ENCODE measurements at places on chromosomes 16 and 17. TPM values are rescaled to one million over a fixed set of nuclear protein-coding genes. Genes with fewer than 3 reads are reported as not detected.
A peak's percentile ranks its signal among the peaks of the same experiment; 100 is the strongest.

RSKR gene
- 12.2 TPM for total RNA-seq

CRHR1 gene
- 0.14 TPM for total RNA-seq

KRTAP2-1 gene
- total RNA-seq: not detected

SSTR5 gene
- 0.21 TPM for total RNA-seq

CFAP52 gene
- total RNA-seq: not detected

KRT33A gene
- not detected for total RNA-seq

TM4SF5 gene
- total RNA-seq: not detected

PRMT7 gene
- 56.5 TPM for total RNA-seq

GNG13 gene
- not detected for total RNA-seq

- DNase-seq: no peak
These were observed 509 bp upstream of the ATP2C2 start for GRCh38 chr16:84367750-84368307.

GRCh38 chr17:17726458-17727060 is 45.3 kb downstream of the RAI1 start:
- DNase-seq: no peak

DNA sequence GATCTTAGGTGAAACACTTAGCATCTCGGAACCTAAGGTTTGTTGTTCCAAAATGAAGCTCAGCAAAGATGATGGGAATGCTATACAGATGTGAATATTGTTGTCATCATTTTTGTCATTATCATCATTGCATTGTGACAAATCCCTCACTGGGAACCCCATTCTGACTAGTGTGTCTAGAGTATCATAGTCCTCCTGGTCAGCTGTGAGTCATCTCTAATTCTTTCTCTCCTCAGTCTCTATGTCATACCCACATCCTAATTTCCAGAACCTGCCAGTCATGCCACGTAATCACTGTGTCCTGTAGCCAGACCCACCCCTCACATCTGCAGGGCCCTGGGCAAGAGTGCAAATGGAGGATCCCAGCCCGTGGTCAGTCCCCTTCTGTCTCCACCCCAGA is 60.5 kb upstream of the CLEC3A start:
- DNase-seq: no peak

- no peak for DNase-seq
These were observed 641.3 kb downstream of the KCNJ2 start for GRCh38 chr17:70810609-70811008.

GRCh38 chr16:54928411-54929089 is 2.1 kb upstream of the IRX5 start:
- DNase-seq: peak; percentile 58

DNA sequence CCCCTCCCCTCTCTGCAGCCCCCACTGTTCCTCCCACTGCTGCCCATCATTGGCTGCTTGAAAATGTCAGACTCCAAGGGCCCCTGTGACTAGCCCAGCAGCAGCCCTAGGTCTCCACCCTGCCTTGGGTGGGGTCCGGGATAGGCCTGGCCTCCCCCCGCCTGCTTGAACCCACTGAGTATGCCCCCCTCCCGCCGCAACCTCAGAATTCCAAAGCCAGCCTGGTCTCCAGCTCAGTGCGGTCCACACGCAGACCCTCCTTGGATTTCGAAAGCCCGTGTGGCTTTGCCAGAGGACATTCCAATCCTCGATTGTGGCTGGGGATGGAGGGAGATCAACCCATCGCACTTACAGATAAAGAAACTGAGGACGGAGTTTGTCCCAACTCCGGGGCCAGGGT is 6.4 kb downstream of the DPEP1 start:
- DNase-seq: peak; percentile 73

DNA sequence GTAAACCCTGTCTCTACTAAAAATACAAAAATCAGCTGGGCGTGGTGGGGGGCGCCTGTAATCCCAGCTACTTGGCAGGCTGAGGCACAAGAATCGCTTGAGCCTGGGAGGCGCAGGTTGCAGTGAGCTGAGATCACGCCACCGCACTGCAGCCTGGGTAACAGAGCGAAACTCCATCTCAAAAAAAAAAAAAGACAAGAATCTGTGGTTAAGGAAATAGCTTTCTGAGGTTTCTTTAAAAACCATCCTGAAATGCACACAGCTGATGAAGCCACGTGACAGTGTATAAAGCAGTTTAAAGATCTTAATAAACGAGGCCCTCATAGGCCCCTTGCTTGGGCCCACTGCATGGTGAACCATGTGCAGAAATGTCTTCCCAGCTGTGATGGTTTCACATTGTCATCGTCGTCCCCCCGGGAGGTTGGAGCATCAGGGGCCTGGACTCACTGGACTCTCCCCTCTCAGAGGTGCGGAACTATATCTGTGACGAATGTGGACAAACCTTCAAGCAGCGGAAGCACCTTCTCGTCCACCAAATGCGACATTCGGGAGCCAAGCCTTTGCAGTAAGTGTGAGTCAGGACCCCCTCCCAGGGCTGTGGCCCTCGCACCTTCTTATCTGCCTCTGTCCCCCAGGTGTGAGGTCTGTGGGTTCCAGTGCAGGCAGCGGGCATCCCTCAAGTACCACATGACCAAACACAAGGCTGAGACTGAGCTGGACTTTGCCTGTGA is 16.2 kb downstream of the ZNF276 start:
- no peak for DNase-seq

- no peak for DNase-seq
These were observed 351.7 kb upstream of the TNRC6C start for GRCh38 chr17:77606865-77607210.

DNA sequence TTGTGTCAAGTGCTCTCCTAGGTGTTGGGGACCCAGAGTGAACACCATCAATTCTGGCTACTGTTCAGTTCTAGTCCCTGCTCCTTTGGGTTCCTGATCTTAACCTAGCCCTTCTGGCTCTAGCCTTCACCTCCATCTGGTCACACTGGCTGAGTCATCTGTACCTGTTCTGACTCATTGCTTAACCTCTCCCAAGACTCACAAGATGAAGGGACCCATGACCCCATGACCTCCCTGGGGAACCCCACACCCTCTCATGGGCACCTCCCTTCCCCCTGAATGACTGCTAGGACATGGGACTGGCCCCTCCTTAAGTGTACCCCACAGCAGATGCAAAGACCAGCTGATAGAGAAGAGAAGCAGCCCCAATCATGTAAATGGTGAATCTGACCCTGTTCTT is 345.8 kb upstream of the CDH5 start:
- DNase-seq: no peak

DNA sequence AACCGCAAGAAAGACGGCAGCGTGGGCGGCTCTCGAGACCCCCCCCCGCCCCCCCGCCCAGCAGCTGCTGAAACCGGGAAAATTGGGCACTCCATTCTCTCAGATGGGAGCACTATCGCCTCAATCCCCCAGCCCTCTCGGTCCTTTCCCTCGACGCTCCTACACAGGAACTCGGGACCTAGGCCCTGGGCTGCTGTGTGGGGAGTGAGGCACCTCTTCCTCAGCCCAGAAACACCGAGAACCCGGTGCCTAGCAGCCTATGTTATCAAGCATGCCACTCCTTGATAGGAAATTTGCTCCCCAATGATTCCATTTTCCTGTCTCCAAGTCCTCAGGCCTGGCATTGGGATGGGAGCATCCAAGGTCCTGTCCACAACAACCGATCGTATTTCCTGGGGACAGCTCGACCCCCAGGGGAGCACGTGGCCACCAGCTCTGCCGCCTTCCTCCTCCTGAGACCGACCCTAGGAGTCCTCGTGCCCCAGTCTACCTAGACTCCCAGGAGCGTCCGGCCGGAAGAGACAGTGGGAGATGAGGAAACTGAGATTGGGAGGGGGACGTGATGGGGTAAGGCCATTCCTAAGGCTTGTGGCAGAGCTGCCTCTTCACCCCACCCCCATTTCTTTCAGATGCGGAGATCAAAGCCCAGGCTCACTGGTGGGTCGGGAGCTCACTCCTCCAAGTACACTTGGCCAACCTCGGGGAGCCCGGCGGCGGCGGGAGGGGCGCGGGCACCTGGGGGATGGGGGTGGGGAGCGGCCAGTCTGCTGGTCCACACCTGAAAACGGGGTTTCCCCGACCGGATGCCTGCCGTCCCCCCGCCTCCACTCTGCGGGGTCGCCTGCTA is 17.5 kb upstream of the CBX8 start:
- DNase-seq: peak; percentile 84

- no peak for DNase-seq
These were observed 41.8 kb upstream of the ARL4D start for GRCh38 chr17:43356999-43357398.

- no peak for DNase-seq
These were observed 86.5 kb upstream of the LHX1 start for GRCh38 chr17:36850790-36851189.

- peak; percentile 96 for DNase-seq
These were observed at the start of gene MT1F for GRCh38 chr16:56657555-56658326. MT1F (plus strand) TSS chr16:56657959; CDS start chr16:56658059, 100 bp downstream.

DNA sequence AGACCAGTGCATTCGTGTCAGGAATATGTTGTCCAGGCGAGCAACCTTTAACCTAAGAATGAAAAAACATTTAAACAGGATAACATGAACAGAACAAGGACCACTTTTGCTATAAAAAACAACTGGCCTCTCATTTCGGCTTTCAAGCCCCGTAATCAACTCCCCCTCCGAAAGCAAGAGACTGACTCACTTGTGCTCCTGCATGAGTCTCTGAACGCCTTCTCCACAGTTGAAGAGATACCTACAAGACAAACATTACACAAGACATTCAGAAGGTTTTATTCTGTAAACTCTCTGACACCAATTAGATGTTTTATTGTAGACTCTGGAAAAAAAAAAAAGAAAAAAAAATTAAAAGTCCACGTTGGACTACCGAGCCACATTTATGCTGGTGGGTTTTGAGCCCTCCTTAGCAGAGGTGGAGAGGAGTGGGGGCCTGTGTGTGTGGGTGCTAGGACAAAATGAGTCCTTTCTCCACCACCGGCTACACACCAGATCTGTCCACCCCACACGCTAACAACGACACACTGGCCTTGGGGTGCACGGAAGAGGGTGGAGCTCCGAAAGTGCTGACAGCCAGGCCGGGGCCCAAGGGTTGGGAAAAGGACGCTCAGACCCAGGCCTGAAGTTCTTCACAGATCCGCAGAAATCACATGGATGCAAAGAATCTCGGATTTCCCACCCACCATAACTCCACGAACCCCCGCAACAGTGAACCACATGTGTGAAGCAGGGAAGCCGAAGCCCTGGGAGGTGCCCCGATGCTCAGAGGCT is 759 bp downstream of the ELAC2 start:
- no peak for DNase-seq

GRCh38 chr16:78106686-78107085 is 7.2 kb downstream of the WWOX start:
- DNase-seq: no peak

- DNase-seq: no peak
These were observed 12.7 kb upstream of the HERPUD1 start for GRCh38 chr16:56919099-56919800.

DNA sequence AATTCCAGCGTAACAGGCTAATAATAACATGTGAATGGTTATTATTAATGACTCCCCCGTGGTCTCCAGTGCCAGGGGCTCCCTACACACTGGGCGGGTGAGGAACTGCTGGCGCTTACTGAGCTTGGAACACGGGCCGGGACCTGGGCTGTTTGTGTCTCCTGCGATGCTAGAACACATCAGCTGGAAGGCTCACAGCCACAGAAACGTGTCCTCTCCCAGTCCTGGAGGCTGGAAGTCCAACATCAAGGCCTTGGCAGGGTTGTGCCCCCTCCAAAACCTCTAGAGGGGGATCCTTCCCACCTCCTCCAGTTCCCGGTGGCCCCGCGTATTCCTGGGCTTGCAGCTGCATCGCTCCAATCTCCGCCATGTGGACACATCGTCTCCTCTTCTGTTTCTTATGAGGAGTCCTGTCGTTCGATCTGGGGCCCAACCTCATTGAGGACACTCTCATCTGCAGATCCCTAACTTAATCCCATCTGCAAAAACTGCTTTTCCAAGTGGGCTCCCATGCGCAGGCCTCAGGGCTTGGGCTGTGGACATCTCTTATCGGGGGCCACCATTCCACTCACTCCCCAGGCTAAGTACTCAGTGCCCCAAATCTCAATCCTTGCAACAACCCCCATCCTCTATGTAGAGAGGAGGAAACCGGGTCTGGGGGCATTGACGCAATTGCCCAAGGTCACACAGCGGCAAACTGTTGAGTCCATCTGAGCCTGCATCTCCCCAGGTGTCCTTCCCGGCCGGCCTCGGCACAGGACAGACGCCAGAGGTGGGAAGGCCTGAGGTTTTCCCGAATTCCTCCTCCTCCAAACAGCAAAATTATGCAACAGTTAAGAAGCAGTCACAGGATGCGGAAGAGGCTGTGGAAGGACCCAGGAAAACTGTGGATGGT is 193.9 kb downstream of the IRF8 start:
- DNase-seq: no peak

DNA sequence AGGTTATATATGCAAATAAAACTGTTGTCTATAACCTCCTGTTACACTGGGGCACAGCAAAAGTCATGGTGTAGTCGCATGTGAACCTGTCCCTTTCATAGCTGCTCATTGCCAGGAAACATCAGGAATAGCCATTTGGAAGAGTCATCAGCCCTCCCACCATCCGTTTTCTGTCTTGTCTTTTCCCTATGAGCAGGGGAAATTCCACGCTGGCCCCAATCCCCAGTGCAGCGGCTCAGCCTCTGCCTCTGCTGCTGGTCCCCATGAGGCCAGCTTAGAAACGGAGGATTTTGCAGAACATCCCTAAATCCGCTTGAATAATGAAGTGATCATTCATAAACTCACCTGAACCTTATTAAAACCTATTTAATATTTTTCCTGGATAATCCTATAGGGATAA is 10.5 kb downstream of the MAPT start:
- no peak for DNase-seq

DNA sequence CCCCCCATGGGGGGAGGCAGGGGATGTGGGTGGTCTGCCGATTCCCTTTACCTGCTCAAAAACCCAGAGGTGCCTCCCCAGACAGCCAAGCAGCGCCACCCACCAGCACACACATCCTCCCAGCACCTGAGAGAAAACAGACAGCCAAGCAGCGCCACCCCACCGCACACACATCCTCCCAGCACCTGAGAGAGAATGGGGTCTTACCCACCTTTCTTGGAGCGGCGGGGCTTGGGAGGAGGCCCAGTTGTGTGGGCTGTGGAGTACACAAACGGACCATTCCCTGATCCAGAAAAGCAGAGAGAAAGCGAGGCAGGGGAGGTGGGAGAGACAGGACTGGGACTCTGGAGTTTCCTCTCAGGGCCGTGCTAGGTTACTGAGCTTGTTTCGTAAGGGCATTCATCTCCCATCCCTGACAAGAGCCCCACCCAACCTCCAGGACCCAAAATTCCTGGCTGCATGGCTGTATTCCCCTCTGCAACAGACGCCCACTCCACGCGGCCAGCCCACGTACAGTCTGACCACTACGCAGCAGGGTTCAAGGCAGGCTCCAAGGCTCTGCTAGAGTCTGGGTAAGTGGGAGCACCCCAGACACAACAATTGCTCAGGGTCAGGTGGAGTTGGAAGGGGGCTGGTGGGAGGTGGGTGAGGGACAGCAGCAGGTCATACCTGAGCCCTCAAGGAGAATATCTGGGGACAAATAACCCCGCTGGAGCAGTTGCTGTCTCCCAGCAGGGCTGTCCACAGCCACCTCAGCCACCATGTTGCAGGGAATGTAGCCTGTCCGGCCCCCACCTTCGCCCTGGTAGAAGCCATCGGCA is 22.3 kb downstream of the TSPOAP1 start:
- DNase-seq: no peak

- peak; percentile 62 for DNase-seq
These were observed 820 bp downstream of the GRIN2C start for GRCh38 chr17:74858672-74859458.
